ENCODE measurements at places on chromosomes 11 and 22.

GRCh38 chr22:35220221-35220620, 37.1 kb upstream of the HMGXB4 start:
- no peak for DNase-seq

DNA sequence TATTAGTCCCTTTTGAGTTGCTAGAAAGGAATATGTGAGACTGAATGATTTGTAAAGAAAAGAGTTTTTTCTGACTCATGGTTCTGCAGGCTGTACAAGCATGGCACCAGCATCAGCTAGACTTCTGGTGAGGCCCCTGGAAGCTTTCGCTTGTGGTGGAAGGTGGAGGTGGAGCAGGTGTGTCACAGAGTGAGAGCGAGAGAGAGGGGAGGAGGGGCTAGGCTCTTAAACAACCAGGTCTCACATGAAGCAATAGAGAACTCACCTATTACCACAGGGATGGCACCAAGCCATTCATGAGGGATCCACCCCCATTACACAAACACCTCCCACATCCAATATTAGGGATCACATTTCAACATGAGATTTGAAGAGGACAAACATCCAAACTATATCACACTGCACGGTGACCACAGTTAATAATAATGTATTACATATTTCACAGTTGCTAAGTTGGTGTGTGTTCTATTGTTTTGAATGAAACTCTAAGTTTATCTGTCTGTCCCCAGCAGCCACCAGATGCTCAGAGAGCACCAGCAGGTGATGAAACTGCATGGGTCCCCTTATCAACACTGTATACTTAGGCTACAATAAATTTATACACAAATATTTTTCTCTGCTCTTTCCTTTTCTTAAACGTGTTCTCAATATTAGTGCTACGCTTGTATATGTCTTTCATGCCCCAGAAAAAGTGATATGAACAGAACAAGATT, 14.1 kb downstream of the ZFP91 start:
- no peak for DNase-seq

GRCh38 chr11:92460213-92460612, 235.6 kb downstream of the FAT3 start:
- no peak for DNase-seq

- no peak for DNase-seq
These were observed 266.3 kb downstream of the DDX10 start for GRCh38 chr11:108931168-108931567.

DNA sequence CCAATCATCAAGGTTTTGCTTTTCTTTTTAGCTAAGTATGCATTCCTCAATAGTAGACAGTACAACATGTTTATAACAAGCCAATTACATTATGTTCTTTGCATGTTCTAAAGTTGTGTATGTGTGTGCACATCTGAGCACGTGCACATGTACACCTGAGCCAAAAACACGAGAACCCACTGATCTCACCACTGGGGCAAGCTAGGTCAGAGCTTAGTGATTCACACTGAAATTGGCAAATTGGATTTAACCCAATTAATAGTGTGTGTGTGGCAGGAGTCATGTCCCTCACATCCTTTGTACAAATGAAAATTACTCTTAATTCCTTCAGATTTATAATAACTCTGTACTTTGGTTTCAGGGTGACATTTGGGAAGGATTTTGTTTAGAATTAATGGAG, 145.7 kb upstream of the TEAD1 start:
- DNase-seq, result no peak

DNA sequence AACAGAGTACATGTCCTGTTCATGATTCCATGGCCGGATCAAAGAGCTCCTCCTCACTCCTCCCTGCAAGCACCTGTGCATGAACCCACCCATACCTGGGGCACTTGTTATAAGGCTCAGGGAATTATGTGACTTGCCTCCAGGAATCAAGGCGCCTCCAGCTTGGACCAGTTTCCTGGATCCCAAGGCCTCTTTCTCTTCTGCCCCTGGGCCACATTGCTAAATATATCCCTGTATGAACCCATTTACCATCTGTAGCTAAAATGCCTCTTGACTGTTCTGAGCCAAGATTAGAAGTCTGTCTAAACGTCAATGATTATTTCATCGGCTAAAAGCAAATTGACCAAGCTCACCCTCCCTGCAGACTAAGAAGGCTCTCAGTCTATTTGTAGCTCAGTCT, 135.6 kb downstream of the KIRREL3 start:
- DNase-seq, result no peak

GRCh38 chr11:67628710-67629385, 889 bp downstream of the NUDT8 start:
- no peak for DNase-seq

All from stimulated activated CD8-positive, alpha-beta memory T cell treated with anti-CD3 and anti-CD28 coated beads, Interleukin-7, amount 100 ng/mL, for 1 hour (primary cell).